Aorta (tissue), 5 donors: ENCODE measurements at places on chromosomes 12 and 14. TPM values are rescaled to one million over a fixed set of nuclear protein-coding genes. Genes with fewer than 3 reads are reported as not detected.

Gene IFNG-AS1
- not detected for polyA plus RNA-seq

Gene MYO1A
- polyA plus RNA-seq: 77.4 TPM

Gene KCNK10
- not detected for polyA plus RNA-seq

Gene CYP27B1
- polyA plus RNA-seq: 0.28 TPM

Gene ANKRD33
- polyA plus RNA-seq: not detected

Gene PPP1R36
- 1.9 TPM for polyA plus RNA-seq

Gene CCDC197
- polyA plus RNA-seq: not detected

Gene VASH1
- 26.9 TPM for polyA plus RNA-seq

Gene PTHLH
- polyA plus RNA-seq: 4.5 TPM

Gene GDF3
- not detected for polyA plus RNA-seq

Gene CCDC60
- not detected for polyA plus RNA-seq

Gene LRP1-AS
- not detected for polyA plus RNA-seq

Gene TCP11L2
- polyA plus RNA-seq: 9.2 TPM

Gene NPAS3
- polyA plus RNA-seq: 0.13 TPM
